ENCODE measurements at places on chromosomes 6 and 20.
A peak's percentile ranks its signal among the peaks of the same experiment; 100 is the strongest.

DNA sequence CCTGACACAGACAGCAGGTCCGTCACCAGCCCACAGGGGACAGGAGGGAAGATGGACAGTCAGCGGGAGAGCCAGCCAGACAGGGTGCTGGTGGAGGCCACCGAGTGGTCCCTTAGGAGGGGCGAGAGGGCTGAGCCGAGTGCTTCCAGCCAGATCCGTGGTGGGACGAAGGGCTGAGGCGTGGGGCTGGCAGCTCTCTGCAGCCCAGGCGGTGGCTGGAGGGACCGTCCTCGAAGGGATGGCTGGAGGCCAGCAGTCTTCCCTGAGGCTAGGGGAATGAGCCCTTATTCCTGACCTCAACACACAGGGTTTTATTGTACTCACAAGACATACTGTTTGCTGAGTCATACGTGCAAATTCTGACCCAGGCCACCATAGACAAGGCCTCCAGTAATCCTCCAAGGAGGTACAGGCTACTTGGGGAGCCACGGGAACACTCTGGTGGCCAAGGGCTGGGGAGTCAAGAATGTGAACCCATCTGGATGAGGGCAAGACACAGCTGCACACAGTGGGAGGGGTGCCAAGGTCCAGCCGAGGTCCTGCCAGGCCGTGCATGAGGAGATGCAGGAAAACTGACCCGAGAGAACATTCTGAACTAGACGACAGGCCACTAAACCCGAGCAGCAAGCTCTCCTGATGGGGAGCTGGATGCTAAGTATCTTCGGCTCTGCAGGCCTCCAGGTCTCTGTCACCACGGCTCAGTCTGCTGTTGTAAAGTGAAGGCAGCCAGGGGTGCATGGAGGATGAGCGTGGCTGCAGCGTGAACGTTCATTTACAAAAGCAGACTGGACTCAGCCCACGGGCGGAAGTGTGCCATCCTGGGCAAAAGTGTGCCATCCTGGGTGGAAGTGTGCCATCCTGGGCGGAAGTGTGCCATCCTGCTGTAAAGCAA, 242.5 kb downstream of the TTLL2 start:
- DNase-seq = no peak

DNA sequence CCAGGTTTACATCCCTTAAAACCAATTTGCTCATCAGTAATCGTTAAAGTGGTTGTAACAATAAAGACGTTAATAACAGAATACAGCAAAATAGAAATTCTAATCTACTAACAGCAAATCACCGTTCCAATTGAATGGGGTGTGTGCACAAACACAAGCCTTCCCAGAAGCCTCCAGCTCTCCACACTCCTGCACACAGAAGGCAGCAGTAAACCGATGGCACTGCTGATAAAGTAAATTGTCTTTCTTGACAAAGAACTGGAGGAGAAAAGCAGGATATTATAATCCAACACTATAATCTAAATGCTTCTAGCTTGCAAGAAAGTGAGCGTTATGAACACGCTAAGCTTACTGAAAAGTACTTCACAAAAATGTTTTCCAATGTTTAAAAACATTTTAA, 7.0 kb downstream of the ZNF217 start:
- DNase-seq = no peak

DNA sequence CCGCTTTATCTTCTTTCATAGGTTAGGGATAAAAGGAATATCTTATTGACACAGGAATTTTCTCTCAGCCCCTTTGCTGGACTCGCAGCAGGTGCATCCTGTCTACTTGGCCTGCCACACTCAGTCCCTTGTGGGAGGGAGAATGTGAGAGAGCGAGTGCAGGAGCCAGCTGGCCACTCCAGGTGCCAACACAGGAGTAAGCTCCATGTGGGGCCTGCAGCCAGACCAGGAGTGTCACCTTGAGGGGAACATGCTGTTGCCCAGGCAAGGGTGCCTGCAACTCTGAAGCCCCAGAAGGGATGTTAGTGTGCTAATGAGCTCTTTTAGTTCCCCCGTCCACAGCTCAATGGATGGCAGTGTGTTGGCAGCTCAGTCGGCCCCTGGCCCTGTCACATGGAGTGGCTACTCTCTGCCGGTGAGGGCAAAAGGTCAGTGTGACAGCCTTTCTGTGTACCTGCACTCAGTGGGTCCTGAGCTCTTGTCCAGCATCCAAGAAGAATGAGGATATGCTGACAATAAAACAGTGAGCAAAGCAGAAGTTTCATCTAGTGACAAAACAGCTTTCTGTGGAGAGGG, 57.1 kb downstream of the CRYBG1 start:
- DNase-seq = no peak

GRCh38 chr6:132964101-132964867, 149.9 kb downstream of the RPS12 start:
- DNase-seq = no peak

DNA sequence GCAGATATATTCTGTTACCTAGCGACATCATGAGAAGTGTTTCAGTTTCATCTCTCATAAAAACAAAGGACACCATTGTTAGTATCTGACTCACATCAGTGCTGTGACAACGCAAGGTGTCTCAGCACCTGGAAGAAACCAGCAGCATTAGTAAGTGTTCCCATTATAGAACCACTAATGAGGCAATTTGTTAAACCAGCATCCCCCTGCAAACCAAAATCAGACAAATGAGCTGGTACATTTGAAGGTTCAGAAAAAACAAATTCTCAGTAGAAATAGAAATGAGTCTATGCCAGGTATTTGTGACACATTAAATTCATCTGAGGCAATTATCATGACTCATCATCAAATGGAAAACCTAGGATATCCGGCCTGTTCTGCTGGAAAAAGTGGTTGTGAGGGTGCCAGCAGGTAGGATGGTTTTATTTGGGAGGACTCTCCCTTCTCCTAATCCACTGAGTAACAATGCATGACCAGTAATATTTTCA, 151.7 kb downstream of the TMEM200A start:
- no peak for DNase-seq

DNA sequence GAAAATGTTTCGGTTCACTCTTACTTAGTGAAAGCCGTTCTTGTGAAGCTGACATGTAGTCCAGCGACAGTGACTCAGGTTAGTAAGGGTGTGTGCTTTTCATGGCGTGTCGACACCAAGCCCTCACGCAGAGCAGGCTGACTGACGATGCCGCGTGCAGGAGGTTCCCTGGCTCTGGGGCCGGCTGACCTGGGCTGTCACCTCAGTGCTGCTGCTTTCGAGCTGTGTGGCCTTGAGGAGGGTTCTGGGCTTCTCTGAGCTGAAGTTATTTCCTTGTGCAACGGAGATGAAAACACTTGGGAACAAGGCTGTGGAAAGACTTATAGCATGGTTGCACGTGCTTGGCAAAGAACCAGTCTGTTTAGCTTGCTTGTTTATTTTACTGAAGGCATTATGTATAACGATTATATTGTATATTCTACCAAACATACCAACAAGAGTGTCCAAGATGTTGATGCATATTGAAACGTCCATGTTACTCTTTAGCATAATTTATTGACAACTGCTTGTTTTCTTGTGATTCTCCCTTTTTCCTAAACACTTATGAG, 59.2 kb downstream of the PHACTR3 start:
- DNase-seq = no peak

DNA sequence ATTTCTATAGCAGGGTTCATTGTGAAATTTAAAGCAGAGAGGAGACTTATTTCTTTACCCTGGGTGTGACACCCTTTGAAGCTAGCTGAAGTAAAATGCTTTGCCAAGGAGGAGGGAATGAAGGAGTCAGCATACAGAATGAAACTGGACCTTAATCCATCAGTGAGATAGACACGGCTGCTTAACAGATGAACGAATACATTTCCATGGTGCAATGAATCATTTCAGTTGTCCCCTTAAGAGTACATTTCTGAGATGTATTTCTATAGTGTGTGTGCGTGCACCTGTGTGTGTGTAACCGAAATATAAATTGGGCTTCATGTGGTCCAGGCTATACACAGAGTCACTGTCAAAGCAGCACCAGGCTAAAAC, 73.8 kb upstream of the CD93 start:
- no peak for DNase-seq

GRCh38 chr6:15447546-15448267, 201.8 kb downstream of the JARID2 start:
- no peak for DNase-seq

DNA sequence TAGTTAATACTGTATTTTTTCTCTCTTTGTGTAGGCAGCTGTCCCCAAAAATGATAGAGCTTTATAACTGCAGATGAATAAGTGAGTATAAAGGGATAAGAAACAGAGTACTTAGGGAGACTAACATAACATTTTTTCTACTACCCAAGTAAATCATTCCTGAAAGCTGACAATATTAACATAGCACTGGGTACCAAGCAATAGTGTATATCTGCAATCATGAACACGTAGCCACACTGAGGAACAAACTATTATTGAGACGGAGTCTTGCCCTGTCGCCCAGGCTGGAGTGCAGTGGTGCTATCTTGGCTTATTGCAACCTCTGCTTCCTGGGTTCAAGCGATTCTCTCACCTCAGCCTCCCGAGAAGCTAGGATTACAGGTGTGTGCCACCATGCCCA, 105.9 kb downstream of the SESN1 start:
- no peak for DNase-seq

- DNase-seq = peak; percentile 22
Measured at GRCh38 chr20:3672547-3673171, 9.2 kb downstream of the ADAM33 start.

DNA sequence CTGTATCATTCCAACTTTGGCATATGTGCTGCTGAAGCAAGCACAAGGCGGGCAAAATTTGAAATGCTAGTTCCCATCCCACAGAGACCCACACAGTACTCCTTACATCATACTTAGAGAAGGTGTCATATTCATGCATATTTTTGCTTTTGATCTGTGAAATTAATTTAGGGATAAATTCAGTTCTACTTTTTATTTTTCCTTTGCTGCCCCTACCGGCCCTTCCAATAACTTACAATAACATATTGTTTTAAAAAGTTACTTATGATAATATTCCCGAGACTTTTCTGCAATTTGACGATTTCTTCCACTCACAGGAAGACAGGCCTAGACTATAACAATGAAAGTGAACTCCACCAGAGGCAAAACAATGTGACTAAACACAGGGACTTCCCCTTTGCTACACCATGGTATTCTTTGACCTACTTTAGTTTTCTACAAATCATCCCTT, 35.0 kb downstream of the SESN1 start:
- DNase-seq = peak; percentile 30

GRCh38 chr20:39025883-39026282, 63.7 kb downstream of the DHX35 start:
- no peak for DNase-seq

DNA sequence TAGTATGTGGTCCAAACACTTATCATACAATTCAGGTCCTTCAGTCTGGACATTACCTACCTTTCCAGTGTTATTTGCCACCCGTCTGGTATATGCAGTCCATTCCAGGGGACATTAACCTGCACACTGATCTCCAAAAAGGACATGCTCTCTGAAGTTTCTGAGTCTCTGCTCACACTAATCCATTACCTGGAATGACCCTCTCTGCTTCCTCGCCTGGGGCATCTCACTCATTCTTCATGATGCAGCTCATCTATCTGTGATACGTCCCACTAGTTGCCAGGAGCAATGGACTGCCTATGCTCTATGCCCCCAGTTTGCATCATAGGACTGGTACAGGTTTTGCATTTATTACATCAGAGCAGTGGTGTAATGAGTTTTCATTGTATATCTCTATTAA, 5.9 kb upstream of the TUBB2B start:
- DNase-seq = no peak

DNA sequence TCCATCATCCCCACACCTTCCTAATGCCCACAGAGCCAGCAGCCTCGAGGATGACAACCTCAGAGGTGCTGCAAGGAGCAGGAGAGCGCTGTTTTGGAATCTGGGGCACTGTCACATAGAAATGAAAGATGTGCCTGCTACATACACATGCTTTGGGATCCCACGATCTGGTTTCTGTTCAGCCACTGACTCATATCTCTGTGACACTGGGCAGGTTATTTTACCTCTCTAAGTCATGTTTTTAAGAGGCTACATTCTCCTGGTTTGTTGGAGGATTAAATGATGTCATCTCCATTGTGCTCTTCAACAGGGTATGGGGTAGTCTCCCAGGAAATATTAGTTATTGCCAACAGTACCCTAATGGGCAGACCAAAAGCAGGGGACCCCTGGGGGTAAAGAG, 32.6 kb upstream of the TAB2 start:
- DNase-seq = no peak

GRCh38 chr20:4226330-4227084, 211.1 kb upstream of the RNF24 start:
- DNase-seq = no peak

DNA sequence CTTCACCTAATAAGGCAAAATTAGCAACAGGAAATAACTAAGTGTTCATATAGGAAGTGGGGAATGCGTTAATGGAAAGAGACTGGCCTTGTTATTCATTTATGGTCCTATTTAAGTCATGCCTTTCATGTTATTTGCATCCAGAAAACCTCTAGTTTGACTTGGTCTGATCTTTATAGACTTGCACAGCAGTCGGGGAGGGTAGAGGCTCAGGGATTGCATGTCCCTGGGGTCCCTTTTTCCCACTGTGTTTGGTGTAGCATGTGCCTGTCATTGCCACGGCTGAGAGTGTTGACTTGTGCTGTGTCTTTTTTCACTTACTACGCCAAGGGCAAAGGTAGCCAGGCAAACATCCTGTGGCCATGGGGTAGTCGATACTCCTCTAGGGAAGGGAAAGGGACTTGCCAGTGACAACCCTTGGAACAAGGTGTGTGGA, 105.4 kb upstream of the RIN2 start:
- DNase-seq = no peak

GRCh38 chr20:54643761-54644160, 168.4 kb downstream of the DOK5 start:
- DNase-seq = no peak

GRCh38 chr20:45293041-45294002, 13.3 kb upstream of the RBPJL start:
- DNase-seq = peak; percentile 92

DNA sequence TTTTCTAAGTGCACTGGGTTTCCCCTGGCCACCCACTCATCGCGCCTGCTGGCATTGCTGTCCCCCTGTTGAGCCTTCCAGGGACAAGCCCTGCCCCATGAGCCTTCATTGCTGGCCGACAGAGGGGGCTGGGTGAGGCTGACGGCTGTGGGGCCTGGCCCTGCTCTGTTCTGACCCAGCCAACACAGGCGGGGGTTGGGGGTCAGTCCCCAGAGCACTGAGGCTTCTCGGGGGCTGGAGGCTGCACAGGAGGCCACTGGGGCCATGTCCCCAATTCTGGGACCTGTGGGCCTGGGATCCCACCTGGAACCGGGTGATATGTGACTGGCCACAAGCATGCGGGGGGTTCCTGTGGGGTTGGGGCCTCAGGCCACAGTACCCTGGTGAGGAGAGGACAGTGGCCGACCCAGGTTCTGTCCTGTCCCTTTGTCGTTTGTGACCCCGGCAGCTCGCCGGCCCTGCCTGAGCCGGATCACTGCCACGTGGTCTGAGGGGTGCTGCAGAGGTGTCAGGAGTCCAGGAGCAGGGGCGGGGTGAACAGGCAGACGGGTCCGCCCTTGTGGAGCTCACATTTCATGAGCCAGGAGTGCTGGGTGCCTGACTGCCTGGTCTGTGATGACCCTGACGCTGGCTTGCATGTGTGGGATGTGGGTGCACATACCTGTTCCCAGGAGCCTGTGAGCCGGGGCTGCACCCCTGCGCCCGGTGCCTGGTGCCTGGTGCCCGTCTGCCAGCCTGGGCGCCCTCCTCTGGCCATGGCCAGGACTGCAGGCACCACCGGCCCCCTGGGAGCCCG, 2.1 kb upstream of the COL20A1 start:
- DNase-seq = peak; percentile 60

Data from suppressor macrophage (primary cell).